ENCODE measurements at places on chromosomes 7 and 10.

DNA sequence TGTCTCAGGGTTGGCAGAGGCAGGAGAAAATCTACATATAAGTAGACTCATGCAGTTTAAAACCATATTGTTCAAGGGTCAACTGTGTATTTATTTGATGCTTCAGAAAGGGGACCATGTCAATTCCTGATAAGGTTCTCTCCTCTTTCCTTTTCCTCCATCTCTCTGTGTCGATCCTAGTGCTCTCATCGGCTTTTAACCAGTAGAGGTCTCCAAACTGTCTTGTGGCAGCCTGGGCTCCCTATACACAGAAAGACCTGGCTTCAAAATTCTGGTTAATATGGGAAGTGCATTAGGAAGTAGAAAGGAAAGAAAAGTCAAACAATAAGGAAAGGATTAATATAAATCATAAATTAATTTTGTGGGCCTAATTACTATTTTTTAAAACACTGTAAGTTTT lies 304.4 kb upstream of the C7orf33 start:
- DNase-seq, result peak; percentile 46

GRCh38 chr10:75417522-75417927 lies 13.9 kb upstream of the LRMDA start:
- DNase-seq, result no peak

DNA sequence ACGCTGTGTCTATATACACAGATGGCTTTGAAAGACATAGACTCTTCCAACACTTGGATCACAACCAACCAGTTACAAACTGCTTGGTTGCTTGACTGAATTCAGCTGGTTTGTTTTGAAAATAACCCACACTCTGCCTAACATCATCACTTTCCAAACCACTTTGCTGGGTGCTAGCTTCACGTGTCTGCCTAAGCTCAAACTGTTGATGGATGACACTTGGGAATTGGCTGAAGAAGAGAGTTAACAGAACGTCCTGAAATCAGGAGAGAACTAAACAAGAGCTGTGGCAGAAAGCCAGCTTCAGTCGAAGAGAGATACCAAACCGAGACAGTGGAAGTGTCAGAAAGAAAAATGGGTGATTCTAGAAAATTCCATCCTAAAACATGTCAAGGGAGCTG lies 420.8 kb upstream of the AUTS2 start:
- peak; percentile 6 for DNase-seq

- DNase-seq, result no peak
Measured at GRCh38 chr10:119367841-119368549, 160.6 kb downstream of the GRK5 start.

DNA sequence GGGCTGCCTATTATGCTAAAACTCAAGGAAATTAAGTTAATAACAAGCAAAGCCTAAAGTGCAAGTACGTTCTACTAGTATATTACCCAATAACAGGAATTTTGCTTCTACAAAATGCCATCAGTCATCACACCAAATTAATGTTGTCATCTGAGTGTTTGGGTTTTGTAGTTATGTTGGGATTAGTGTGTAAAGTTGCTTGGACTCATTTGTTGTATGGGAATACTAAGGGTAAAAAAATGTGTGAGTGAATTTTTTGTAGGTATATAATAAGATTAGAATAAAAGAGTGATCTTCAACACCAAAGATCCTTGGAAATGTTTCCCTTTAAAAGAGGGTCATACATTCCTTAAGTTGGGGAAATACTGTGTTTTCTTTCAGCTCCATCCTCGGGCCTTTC lies 38.6 kb downstream of the NRP1 start:
- no peak for DNase-seq

DNA sequence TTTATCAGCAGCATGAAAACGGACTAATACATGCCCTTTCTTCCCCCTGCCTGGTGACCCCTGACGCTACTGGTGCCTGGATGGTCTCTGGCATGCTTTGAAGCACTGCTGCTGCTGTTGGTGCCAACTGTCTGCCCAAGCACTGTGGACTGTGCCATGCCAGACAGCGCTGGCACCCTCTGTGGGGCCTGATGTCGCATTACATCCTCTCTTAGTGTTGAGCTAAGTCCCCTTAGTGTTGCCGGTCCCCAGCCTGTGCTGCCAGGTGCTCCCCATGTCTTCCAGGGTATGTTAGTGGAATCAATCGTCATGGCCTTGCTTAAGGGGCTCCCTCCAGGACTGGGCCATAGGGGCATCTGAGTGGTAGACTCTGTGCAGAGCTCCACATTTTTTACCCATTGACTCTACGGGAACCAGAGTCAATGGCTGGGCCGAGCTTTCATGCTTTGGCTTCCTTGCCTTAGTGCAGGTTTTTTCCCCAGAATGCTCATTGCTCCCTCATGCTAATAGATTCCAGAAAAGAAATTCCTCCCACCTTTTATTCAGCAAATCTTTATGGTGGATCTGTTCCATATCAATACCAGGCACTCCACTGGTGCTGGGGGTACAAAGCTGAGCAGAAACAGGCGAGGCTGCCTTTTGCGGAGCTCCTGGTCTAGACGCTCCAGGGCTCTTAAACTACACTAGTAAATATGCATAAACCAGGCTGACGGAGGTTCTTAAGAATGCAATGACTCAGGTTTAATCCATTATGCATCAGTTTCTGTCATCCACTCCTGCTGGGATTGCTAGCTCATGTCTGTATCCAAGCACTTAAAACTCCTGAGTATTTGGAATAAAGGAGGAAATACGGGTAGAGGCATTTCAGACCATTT lies 21.8 kb upstream of the MRC1 start:
- DNase-seq, result no peak

DNA sequence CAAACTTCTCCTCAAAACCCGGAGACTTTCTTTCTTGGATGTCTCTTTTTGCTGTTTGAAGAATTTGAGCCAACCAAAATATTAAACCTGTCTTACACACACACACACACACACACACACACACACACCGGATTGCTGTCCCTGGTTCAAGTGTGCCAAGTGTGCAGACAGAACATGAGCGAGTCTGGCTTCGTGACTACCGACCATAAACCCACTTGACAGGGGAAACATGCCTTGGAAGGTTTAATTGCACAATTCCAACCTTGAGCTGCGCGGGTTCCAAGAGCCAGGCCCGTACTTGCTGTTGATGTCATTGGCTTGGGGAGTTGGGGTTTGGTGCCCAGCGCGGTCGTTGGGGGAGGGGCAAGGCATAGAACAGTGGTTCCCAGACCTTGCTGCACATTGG lies 1.7 kb downstream of the EGFR start:
- DNase-seq, result no peak

DNA sequence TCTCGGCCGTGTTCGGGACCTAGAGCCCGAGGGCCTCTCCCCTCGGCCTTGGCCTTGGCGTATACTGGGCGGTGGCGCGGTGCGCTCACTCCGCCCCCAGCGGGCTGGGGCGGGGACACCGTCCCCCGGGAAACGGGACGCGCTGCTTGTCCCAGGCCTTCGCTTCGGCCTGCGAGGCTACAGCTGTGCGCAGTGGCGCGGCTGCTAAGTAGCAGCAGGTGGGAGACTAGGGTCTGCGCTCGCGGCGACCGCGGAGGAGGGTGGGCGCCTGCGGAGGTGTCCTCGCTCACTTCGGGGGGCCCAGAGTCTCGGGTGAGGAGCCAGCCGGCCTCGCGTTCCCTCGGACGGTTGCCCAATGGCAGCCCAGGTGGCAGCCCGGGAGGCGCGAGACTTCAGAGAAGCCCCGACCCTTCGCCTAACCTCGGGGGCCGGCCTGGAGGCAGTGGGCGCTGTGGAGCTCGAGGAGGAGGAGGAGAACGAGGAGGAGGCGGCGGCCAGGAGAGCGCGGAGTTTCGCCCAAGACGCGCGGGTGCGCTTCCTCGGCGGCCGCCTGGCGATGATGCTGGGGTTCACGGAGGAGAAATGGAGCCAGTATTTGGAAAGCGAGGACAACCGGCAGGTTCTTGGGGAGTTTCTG lies at the start of gene DNAH11:
DNAH11 (plus strand) TSS at position 149 of the 637 bp plus-strand sequence; CDS start at position 356, 207 bp downstream.
- no peak for DNase-seq

DNA sequence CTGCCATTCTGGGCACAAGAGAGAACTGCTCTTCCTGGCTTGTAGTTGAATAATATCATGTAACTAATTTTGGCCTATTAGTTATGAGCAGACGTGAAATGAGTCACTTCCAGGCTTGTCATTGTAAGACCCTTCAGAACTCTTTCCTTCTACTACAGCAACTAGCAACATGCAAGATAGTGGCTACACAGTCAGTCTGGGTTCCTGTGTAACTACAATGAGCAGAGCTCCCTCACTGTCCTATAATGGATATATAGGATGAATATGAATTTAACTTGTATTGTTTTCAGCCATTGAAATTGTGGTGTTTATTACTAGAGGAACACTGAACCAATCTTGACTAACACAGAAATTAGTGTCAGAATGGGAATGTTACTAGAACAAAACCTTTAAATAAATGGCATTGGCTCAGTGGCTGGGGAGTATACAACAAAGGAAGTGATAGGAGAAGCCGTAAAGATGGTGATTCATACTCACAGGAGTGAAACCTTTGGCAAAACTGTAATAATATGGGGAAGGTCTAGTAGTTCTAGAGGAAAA lies 2.9 kb upstream of the MTPN start:
- no peak for DNase-seq

DNA sequence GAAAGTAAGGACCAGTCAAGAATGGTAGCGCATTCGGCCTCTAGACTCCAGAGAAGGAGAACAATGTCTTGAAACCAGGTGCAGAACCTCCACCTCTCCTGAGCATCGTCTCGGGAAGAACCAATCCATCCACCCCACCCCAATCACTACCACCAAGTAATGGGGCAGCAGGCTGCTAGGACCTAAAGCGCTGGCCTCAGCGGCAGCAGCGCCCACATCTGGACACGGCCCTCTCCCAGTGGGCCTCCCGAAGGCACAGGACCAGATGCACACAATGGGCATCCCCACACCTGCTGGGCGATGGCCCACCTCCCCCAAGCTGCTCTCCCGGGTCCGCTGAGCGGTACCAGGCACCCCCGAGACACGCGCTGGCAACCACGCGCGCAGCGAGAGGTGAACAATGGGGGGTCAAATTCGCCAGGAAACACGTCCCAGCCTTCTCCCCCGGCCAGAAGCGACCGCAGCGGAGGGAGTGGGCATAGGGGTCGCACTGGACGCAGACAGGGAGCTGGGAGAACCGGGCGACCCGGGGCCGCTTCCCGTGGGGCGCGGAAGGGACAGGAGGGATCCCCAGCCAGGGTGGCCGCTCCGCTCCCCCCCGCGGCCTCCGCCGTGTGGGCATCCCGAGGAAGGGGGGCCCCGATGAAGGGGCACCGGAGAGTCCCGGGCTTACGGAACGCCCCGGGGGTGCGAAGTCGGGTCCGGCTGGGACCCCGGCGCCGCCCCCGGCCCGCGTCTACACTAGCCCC lies 506 bp downstream of the CTTNBP2 start:
- no peak for DNase-seq

- no peak for DNase-seq
Measured at GRCh38 chr7:137545059-137545716, 201.7 kb upstream of the PTN start.

DNA sequence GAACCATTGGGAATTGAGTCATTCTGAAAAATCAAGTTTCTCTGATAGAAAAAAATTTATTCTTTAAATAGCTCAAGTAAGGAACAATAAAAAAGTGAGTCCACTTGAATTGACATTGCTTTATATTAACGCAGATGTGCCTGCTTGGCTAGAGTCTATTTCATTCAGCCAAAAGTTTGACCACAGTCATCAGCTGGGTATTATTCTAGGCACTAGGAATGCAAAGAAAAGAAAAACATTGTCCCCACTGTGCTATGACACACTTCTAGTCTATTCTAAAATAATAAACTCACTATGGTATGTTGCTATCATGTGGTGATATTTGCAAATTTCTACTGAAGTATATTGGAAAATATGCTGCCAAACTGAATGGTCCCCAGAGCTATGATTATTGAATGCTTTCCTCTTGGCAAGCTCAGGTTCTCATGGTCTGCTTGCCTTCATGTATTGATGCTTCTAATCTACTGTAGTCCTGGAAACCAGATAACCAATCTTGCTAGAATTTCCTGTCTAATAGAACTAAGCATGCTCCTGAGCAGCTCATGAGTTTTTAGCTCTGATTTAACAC lies 8.3 kb downstream of the SFRP4 start:
- no peak for DNase-seq

- no peak for DNase-seq
Measured at GRCh38 chr7:76238326-76238725, 36.6 kb downstream of the SRRM3 start.

GRCh38 chr10:125029584-125030242 lies 87.8 kb downstream of the ZRANB1 start:
- no peak for DNase-seq

- DNase-seq, result no peak
Measured at GRCh38 chr7:84923348-84923747, 263.5 kb downstream of the SEMA3D start.

- no peak for DNase-seq
Measured at GRCh38 chr10:117138838-117139580, 939 bp upstream of the VAX1 start.

GRCh38 chr10:71622616-71623015 lies 97.0 kb downstream of the C10orf105 start:
- no peak for DNase-seq

DNA sequence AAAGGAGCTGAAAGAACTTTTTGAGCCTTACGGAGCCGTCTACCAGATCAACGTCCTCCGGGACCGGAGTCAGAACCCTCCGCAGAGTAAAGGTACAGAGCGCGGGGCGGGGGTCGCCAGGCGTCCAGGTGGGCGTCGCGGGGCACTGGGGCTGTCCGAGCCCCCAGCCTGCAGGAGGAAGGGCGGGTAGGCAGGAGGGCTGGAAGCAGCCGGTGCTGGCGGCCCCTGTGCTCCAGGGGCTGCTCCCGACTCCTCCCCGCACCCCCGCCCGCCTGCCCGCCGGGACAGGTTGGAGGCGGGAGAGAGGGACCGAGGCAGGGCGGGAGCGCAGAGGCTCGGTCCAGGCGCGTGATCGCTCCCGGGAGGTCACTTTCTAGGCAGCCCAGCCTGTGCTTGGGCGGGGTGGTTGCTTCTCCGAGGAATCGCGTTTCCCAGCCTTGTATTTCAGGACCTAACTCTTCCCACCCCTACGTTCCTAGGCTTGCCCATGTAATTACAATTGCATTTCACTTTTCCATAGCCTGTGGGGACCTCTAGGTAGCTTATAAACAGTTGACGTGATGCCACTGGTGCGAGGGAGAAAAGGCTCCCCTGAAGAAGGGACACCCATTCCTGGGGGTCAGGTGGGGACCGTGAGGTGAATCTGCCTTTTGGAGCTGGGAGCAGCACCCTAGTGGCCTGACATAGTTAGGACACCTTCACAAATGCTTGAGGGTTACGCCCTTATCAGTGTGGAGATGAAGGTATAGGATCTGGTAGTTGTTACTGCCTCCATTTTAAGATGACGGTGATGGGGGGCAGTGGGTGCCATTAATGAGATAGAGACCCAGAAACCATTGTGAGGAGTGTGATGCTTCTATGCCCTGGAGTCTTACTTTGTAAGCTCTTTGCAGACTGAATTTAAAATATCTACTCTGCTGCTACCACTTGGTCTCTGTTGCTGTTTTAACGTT lies 148.2 kb downstream of the CELF2 start:
- DNase-seq, result no peak
